ENCODE measurements at places on chromosomes 5 and 9. TPM values are rescaled to one million over a fixed set of nuclear protein-coding genes. Genes with fewer than 3 reads are reported as not detected.

GRCh38 chr5:145543968-145544367 lies 291.2 kb downstream of the PRELID2 start:
- peaks cover 17% of the 10 kb centered on the region for H3K4me1 ChIP-seq
- H3K27me3 ChIP-seq = no peaks in the 10 kb centered on the region
- H3K36me3 ChIP-seq = no peaks in the 10 kb centered on the region
- no peak overlapping the region for H3K27ac ChIP-seq
- no peak overlapping the region for H3K4me3 ChIP-seq

GRCh38 chr9:87831159-87831558 lies 51.5 kb upstream of the SPATA31E1 start:
- H3K36me3 ChIP-seq = no peaks in the 10 kb centered on the region
- no peak for DNase-seq
- no peak overlapping the region for H3K4me3 ChIP-seq
- no peaks in the 10 kb centered on the region for H3K4me1 ChIP-seq
- no peak overlapping the region for H3K27ac ChIP-seq

DNA sequence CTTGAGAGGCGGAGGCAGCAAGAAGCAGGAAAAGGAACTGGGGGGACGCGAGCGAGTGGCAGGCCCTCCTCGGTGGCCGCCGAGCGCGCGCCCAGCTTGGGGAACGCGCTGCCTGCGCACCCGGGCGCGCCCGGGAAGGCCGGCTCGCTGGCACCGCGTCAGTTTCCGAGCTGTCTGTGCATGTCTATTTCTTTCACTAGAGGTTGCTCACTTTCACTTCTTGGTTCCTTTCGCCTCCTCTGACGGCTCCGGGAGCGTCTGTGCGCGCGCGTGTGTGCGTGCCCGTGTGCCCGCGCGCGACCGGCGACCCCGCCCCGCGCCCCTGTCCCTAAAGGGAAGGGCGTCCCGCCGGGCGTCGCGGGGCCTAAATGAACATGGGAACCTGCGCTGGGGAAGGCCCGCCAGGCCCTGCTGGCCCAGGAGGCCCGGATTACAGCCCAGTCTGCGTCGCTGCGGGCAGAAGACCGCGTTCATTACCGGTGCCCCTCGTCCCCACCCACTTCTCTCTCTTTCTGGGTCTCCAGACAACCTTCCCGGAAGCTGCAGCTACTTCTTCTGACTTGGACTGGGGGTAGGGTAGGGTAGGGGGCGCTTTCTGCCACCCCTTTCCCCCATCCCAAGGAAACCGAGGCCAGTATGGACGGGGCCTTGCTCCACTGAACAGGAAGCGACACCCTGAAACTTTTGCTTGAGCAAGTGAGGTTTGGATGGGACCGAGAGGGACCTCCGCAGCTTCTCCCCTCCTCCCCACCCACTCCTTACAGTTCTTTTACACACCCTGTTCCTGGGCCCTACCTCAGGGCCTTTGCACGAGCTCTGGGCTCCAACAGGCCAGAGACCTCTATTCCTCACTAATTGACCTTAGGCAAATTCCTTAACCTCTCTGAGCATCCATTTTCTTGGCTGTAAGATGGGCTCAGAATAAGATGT lies 205.8 kb upstream of the IER5L start:
- H3K27me3 ChIP-seq = peaks cover 25% of the 10 kb centered on the region
- peak; percentile 71 for DNase-seq
- H3K4me3 ChIP-seq = peak overlapping the region; percentile 60
- no peaks in the 10 kb centered on the region for H3K36me3 ChIP-seq
- H3K4me1 ChIP-seq = peaks cover 14% of the 10 kb centered on the region

Gene CREBRF
- 14.3 TPM for total RNA-seq

Gene FREM1
- total RNA-seq = 1.1 TPM

Gene SLIT3
- total RNA-seq = 0.22 TPM

DNA sequence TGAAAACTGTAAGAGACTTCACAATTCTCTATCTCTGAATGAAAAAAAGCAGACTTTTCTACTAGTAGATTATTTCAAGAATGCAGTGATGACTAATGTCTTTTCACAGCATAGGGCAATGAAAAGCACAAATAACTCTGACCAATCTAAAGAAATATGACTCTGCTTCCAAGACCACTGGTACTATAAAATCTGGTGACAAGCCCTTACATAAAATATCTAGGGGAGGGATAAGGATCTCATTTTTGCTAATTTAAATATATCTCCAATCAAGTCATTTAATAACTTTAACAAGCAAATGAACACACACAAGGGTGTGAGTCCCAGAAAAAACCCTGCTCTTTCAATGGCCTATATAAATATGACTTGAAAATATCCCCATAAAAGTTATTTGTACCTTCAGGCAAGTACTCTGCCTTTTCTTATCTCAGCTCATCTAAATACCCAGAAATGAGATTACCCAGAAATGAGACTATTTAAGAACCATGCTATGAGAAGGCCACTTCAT lies 105.2 kb downstream of the GNAQ start:
- no peaks in the 10 kb centered on the region for H3K36me3 ChIP-seq
- DNase-seq = no peak
- H3K27ac ChIP-seq = no peak overlapping the region
- no peaks in the 10 kb centered on the region for H3K4me1 ChIP-seq
- no peaks in the 10 kb centered on the region for H3K27me3 ChIP-seq

Gene CFAP90
- 0.22 TPM for total RNA-seq

- H3K36me3 ChIP-seq = no peaks in the 10 kb centered on the region
- H3K4me1 ChIP-seq = peaks cover 5% of the 10 kb centered on the region
- no peak overlapping the region for H3K27ac ChIP-seq
- no peak for DNase-seq
- no peaks in the 10 kb centered on the region for H3K27me3 ChIP-seq
- H3K4me3 ChIP-seq = no peak overlapping the region
Observed at GRCh38 chr9:3768712-3769457, 243.1 kb upstream of the RFX3 start.

Data from neural progenitor cell (in vitro differentiated cells).